ENCODE measurements at places on chromosomes 16 and 17. TPM values are rescaled to one million over a fixed set of nuclear protein-coding genes. Genes with fewer than 3 reads are reported as not detected.

GRCh38 chr17:8221663-8222379 lies 11.4 kb upstream of the AURKB start:
- peak overlapping the region; percentile 93 for H3K4me3 ChIP-seq
- H3K4me1 ChIP-seq = peaks cover 52% of the 10 kb centered on the region
- DNase-seq = peak; percentile 74
- H3K27me3 ChIP-seq = peaks cover 10% of the 10 kb centered on the region

GRCh38 chr17:70624211-70624610 lies 454.9 kb downstream of the KCNJ2 start:
- H3K4me1 ChIP-seq = peaks cover 6% of the 10 kb centered on the region
- H3K27ac ChIP-seq = no peak overlapping the region
- no peaks in the 10 kb centered on the region for H3K36me3 ChIP-seq
- no peaks in the 10 kb centered on the region for H3K27me3 ChIP-seq
- DNase-seq = no peak

GRCh38 chr17:27845264-27846041 lies 45.1 kb upstream of the NOS2 start:
- H3K27me3 ChIP-seq = peaks cover 6% of the 10 kb centered on the region
- peaks cover 10% of the 10 kb centered on the region for H3K4me1 ChIP-seq
- peak overlapping the region; percentile 65 for H3K27ac ChIP-seq
- no peaks in the 10 kb centered on the region for H3K36me3 ChIP-seq

The ACE gene
- 11.6 TPM for total RNA-seq
